Neural progenitor cell (in vitro differentiated cells): ENCODE measurements at places on chromosomes 12 and 14.

DNA sequence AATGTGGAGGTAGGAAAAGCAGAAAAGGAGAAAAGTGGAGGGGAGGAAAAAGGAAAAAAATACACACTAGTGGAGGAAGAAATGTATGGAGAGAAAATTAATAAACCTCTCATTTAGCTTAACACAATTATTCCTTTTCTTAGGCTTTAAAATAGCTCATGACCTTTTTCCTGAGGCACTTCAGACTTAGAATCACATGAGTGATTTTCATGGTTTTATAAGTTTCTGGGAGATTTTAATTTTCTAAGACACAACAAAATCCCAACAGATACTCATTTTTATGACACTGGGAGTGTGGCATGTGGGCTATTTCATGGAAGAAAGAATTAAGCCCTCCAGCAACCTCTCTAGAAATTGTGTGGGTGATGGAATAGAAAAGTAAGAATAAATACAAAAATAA is 214.7 kb downstream of the CPNE8 start:
- H3K4me3 ChIP-seq = no peak overlapping the region
- DNase-seq = no peak
- H3K4me1 ChIP-seq = no peaks in the 10 kb centered on the region
- no peaks in the 10 kb centered on the region for H3K36me3 ChIP-seq
- H3K27ac ChIP-seq = no peak overlapping the region

GRCh38 chr12:10726945-10727344 is 3.8 kb upstream of the YBX3 start:
- H3K27ac ChIP-seq = no peak overlapping the region
- H3K4me1 ChIP-seq = peaks cover 7% of the 10 kb centered on the region
- H3K36me3 ChIP-seq = no peaks in the 10 kb centered on the region
- DNase-seq = no peak
- H3K27me3 ChIP-seq = peaks cover 26% of the 10 kb centered on the region

- H3K27ac ChIP-seq = no peak overlapping the region
- no peak for DNase-seq
- peaks cover 14% of the 10 kb centered on the region for H3K4me1 ChIP-seq
- H3K4me3 ChIP-seq = no peak overlapping the region
Measured at GRCh38 chr14:68408680-68409079, 384.2 kb downstream of the ZFP36L1 start.

- no peak overlapping the region for H3K27ac ChIP-seq
- H3K4me1 ChIP-seq = no peaks in the 10 kb centered on the region
- H3K4me3 ChIP-seq = no peak overlapping the region
- no peaks in the 10 kb centered on the region for H3K36me3 ChIP-seq
Measured at GRCh38 chr12:60148109-60148508, 552.3 kb downstream of the SLC16A7 start.

- H3K4me1 ChIP-seq = peaks cover 21% of the 10 kb centered on the region
- H3K4me3 ChIP-seq = no peak overlapping the region
- H3K27me3 ChIP-seq = no peaks in the 10 kb centered on the region
- DNase-seq = no peak
Measured at GRCh38 chr12:65593239-65593701, 231.0 kb upstream of the HMGA2 start.

- no peak for DNase-seq
- H3K4me1 ChIP-seq = no peaks in the 10 kb centered on the region
- no peaks in the 10 kb centered on the region for H3K36me3 ChIP-seq
- H3K27me3 ChIP-seq = peaks cover 85% of the 10 kb centered on the region
- no peak overlapping the region for H3K4me3 ChIP-seq
Measured at GRCh38 chr14:38257507-38257906, 1.6 kb upstream of the CLEC14A start.

DNA sequence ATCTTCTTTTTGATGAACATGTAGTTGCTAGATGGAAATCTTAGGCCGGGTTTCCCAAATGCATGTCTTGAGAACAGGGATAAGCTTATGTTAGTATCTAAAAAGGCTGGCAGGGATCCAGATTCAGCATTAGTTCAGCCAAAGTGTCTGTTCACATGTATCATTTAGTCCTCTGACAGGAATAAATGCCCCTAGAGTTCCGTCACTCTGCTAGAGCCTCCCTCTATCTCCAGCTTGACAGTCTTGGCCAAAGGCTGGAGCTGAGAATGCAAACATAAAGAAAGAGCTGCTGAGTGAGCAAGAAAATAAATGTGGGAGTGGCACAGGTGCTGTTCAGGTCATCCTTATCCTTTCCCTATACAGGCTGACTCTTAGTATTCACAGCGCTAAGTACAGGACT is 13.8 kb upstream of the NELL2 start:
- H3K4me3 ChIP-seq = no peak overlapping the region
- no peaks in the 10 kb centered on the region for H3K36me3 ChIP-seq
- no peaks in the 10 kb centered on the region for H3K27me3 ChIP-seq
- no peaks in the 10 kb centered on the region for H3K4me1 ChIP-seq
- no peak for DNase-seq

- no peak overlapping the region for H3K27ac ChIP-seq
- no peaks in the 10 kb centered on the region for H3K27me3 ChIP-seq
- H3K36me3 ChIP-seq = no peaks in the 10 kb centered on the region
- H3K4me1 ChIP-seq = no peaks in the 10 kb centered on the region
Measured at GRCh38 chr14:60188115-60188514, 22.9 kb upstream of the DHRS7 start.

DNA sequence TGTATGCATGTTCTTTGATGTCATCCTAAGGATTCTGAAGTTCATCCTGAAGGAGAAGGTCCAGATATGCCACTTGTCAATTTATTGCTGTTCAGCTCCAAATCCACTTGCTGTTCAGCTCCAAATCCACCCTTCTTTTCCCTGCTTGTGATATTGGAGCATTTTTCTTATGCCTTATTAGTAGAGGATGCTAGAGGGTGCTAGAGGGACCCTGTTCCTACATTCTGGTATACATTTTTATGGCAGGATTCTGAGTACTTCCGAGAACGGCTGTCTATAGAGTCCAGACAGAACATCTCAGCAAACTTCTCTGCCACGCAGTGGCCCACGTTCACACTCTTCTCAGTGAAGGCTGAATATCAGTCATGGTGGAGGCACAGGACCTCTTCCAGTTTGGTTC is 406.7 kb downstream of the NOVA1 start:
- no peaks in the 10 kb centered on the region for H3K4me1 ChIP-seq
- no peak overlapping the region for H3K4me3 ChIP-seq
- H3K27ac ChIP-seq = no peak overlapping the region
- no peaks in the 10 kb centered on the region for H3K27me3 ChIP-seq
- no peak for DNase-seq

- no peak for DNase-seq
- H3K4me1 ChIP-seq = no peaks in the 10 kb centered on the region
- no peak overlapping the region for H3K4me3 ChIP-seq
- no peaks in the 10 kb centered on the region for H3K27me3 ChIP-seq
- no peaks in the 10 kb centered on the region for H3K36me3 ChIP-seq
Measured at GRCh38 chr12:125216756-125217155, 151.5 kb downstream of the AACS start.

DNA sequence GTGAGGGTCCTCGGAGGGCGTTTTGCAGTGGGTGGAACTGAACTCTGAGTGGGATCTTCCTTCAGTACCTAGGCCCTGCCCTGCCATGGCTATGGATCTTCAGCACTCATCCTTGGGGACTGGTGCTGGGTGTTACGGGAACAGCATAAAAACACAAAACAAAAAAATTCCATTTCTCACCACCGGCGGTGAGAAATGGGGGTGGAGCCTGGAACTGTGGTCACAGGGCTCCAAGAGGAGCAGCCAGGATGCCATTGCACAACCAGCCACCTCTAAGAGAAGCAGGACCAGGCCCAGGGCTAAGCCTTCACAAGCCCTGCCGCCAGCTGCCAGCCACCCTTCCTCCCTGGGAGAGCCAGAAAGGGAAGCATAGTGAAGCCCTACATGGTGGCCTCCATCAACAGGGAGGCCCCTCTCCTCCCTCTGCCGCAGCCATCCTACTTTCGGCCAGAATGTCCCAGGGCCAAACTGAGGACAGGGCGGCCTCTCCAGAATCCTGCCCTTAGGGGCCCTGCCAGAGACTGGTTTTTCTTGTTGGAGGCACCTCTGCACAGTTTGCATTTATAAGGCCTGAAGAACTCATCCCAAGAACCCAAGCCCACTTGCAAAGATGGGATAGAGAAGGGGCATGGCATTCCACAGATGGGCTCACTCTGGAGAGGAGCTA is 76.5 kb downstream of the VCPKMT start:
- H3K27ac ChIP-seq = no peak overlapping the region
- no peak for DNase-seq
- no peak overlapping the region for H3K4me3 ChIP-seq
- H3K36me3 ChIP-seq = no peaks in the 10 kb centered on the region

GRCh38 chr14:102029956-102030355 is 56.9 kb downstream of the HSP90AA1 start:
- H3K27me3 ChIP-seq = no peaks in the 10 kb centered on the region
- peaks cover 24% of the 10 kb centered on the region for H3K36me3 ChIP-seq
- no peak for DNase-seq
- no peak overlapping the region for H3K27ac ChIP-seq
- H3K4me3 ChIP-seq = no peak overlapping the region
- no peaks in the 10 kb centered on the region for H3K4me1 ChIP-seq

- no peak overlapping the region for H3K27ac ChIP-seq
- no peaks in the 10 kb centered on the region for H3K36me3 ChIP-seq
- H3K4me3 ChIP-seq = no peak overlapping the region
Measured at GRCh38 chr14:34078117-34078743, 127.4 kb upstream of the EGLN3 start.

DNA sequence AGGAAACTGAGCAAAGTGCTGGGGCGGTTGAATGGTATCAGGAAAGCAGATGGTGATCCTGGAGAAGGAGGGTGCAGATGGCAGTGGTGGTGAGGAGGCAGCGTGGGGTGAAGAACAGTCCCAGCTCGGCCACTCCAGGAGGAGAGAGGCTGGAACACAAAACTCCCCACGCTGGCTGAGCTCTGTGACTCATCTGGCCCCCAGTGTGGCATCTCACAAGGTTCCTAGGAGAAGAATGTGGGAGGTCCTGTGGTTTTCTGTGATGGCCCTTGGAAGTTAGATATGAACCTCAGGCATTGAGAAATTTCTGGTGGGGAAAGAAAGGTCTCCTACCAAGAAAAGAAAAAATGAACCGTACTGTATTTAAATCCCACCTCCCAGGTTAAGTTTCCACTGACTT is 8.0 kb upstream of the NRXN3 start:
- no peaks in the 10 kb centered on the region for H3K27me3 ChIP-seq
- no peak overlapping the region for H3K4me3 ChIP-seq
- no peaks in the 10 kb centered on the region for H3K36me3 ChIP-seq

- H3K36me3 ChIP-seq = no peaks in the 10 kb centered on the region
- H3K4me3 ChIP-seq = no peak overlapping the region
- no peak for DNase-seq
- no peaks in the 10 kb centered on the region for H3K27me3 ChIP-seq
Measured at GRCh38 chr12:113222730-113223531, 1.7 kb downstream of the TPCN1 start.

GRCh38 chr14:75162631-75163030 is 13.8 kb downstream of the TMED10 start:
- H3K4me1 ChIP-seq = no peaks in the 10 kb centered on the region
- H3K4me3 ChIP-seq = no peak overlapping the region
- H3K27me3 ChIP-seq = no peaks in the 10 kb centered on the region
- DNase-seq = no peak
- H3K27ac ChIP-seq = no peak overlapping the region

DNA sequence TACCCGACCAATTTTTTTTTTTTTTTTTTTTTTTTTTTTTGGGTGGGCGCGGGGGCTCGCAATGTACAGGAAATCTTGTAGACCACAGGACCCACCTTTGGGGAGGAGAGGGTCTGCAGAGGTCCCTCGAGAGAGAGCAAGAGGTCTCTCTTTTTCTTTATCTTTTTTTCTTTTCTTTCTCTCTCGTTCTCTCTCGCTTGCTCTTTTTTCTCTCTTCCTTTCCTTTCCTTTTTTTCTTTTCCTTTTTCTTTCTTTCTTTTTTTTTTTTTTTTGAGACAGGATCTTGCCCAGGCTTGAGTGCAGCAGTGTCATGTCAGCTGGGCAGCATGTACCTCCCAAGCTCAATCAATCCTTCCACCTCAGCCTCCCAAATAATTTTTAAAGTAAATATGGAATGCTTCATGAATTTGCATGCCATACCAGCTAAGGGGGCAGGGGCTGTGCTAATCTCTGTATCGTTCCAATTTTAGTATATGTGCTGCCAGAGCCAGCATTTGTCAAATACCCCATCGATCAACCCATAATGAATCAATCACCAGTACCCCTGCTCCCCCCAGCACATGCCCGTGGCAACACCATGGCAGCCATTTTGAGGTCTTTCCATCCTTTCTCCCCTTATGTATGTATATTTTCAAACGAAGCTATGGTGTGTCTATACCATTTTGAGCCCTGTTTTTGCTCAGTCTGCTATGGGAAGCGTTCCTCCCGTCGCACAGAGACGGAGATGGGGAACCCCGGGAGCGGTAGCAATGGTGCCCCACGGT is 9.3 kb downstream of the PAPLN start:
- no peaks in the 10 kb centered on the region for H3K36me3 ChIP-seq
- H3K4me3 ChIP-seq = peak overlapping the region; percentile 24
- H3K27ac ChIP-seq = no peak overlapping the region
- DNase-seq = no peak
- H3K4me1 ChIP-seq = peaks cover 3% of the 10 kb centered on the region

GRCh38 chr12:41032386-41032785 is 155.7 kb upstream of the PDZRN4 start:
- no peaks in the 10 kb centered on the region for H3K36me3 ChIP-seq
- H3K27me3 ChIP-seq = no peaks in the 10 kb centered on the region
- H3K4me3 ChIP-seq = no peak overlapping the region
- no peaks in the 10 kb centered on the region for H3K4me1 ChIP-seq
- DNase-seq = no peak

DNA sequence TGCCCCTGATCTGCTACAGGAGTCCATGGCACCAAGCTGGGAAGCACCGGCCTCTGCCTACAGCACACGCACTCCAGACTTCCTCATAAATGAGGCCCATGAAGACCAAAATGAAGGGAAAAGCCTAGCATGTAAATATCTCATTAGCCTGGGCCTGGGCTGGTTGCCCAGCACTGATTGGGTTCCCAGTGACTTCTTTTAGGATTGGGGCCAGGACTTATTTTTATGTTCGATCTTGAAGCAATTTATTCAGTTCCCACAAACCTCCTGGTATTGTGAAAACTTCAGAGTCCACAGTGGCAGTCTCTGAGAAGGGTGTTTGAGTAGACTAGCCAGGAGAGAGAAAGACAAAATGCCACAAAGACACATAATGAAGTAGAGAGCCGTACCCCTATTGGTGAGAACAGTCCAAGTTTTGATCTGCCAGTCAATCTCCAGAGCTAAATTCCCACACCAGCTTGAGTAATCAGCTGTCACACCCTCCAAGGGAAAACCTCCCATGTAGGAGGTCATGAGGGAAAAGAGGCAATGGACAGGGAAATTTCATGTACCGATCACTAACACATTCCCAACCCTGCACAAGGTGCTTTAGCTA is 78.2 kb downstream of the PHLDA1 start:
- no peak overlapping the region for H3K27ac ChIP-seq
- H3K36me3 ChIP-seq = no peaks in the 10 kb centered on the region
- DNase-seq = no peak
- no peak overlapping the region for H3K4me3 ChIP-seq
- H3K4me1 ChIP-seq = peaks cover under 1% of the 10 kb centered on the region

GRCh38 chr12:72547573-72547972 is 275.4 kb downstream of the TRHDE start:
- peaks cover 11% of the 10 kb centered on the region for H3K4me1 ChIP-seq
- H3K4me3 ChIP-seq = no peak overlapping the region
- H3K27me3 ChIP-seq = no peaks in the 10 kb centered on the region
- no peak overlapping the region for H3K27ac ChIP-seq
- H3K36me3 ChIP-seq = no peaks in the 10 kb centered on the region
- peak; percentile 9 for DNase-seq
